Activated naive CD4-positive, alpha-beta T cell treated with anti-CD3 and anti-CD28 coated beads, Interleukin-2, amount 50 U/mL, for 72 hours (primary cell): ENCODE measurements at places on chromosomes 2 and 18. TPM values are rescaled to one million over a fixed set of nuclear protein-coding genes. Genes with fewer than 3 reads are reported as not detected.

The KYNU gene
- total RNA-seq, result not detected

DNA sequence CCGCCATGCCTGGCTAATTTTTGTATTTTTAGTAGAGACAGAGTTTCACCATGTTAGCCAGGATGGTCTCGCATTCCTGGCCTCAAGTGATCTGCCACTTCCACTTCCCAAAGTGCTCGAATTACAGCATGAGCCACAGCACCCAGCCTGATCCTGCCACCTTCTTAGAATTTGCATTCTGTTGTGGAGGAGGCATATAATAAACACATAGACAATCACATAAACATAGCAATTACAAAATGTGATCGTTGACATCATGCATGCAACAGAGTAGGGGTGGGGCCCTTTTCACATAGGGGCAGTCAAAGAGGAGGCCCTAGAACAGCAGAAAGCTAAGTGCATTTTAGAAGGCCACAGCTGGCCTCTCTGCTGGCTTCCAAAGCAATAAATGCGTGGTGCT lies 39.9 kb upstream of the TSPYL6 start:
- DNase-seq, result no peak

- DNase-seq, result no peak
These were observed 47.5 kb downstream of the ARID5A start for GRCh38 chr2:96584017-96584416.

- DNase-seq, result no peak
These were observed 39.5 kb downstream of the STON1 start for GRCh38 chr2:48569433-48569832.

DNA sequence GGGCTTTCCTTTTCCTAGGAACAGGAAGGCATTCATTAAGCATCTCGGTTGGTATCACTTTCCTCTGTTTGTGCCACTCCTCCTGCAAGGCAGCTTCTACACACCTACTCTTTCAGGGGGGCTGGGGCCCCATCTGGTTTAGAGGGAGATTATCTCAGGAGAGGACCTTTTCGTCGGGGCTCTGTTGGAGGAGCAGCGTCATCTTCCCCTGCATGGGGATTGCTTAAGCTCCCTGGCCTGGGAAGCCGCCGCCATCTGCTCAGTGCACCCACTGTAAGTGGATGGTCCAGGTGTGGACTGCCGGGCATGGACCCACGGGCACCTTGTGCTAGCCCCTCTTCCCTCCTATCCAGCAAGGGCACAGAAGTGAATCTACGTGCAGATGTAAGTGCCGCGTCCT lies 355.3 kb upstream of the SMIM21 start:
- no peak for DNase-seq

- DNase-seq, result no peak
These were observed 102.8 kb downstream of the CAPN13 start for GRCh38 chr2:30704309-30705020.

GRCh38 chr18:48364146-48364545 lies 45.0 kb downstream of the ZBTB7C start:
- DNase-seq, result no peak

DNA sequence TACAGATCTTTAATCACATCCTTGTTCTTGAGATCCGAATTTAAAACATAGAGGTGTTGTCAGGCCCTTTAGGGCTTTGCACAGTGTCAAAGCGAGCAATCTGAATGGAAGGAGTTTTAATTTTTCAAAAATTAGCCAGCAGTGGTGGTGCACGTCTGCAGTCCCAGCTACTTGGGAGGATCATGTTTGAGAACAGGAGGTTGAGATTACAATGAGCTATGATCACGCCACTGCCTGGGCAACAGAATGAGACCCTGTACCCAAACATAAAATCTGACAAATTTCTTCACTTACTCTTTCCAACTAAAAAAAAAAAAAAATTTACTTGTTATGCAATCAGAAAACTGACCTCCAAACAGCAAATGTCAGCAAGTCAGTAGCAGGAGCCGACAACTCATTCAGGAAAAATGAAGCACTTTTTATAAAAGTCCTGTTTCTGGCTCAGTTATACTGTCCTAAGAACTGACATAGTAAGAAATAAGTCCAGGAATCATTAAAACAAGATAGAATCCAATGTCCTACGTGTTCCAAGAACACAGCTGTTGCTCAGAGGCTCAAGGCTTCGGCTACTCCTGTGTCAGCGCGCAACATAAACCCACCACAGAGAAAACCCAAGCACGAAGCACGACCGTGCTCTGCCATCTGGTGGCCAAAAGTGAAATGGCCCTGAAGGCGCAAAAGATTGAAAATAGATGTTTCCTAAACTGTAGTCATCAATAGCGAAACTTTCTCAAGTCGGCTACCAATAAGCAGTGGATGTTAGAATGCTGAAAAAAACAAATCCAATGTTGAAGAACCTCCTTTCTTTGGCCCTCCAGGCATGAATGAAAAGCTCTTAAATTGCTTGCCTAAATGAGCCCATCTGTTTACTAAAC lies 138.1 kb downstream of the INO80D start:
- no peak for DNase-seq
